ENCODE measurements at places on chromosomes 12 and 14.

- no peak for DNase-seq
- H3K4me1 ChIP-seq, result no peaks in the 10 kb centered on the region
- no peak overlapping the region for H3K27ac ChIP-seq
- peaks cover 2% of the 10 kb centered on the region for H3K36me3 ChIP-seq
Observed at GRCh38 chr14:33929799-33930408, 21.0 kb downstream of the EGLN3 start.

- H3K27me3 ChIP-seq, result no peaks in the 10 kb centered on the region
- H3K27ac ChIP-seq, result no peak overlapping the region
- H3K4me1 ChIP-seq, result no peaks in the 10 kb centered on the region
Observed at GRCh38 chr12:84172823-84173424, 739.7 kb downstream of the SLC6A15 start.

- H3K36me3 ChIP-seq, result no peaks in the 10 kb centered on the region
- H3K4me3 ChIP-seq, result no peak overlapping the region
Observed at GRCh38 chr12:26135010-26135420, 10.2 kb upstream of the BHLHE41 start.

GRCh38 chr12:54282949-54283593 is 2.5 kb downstream of the HNRNPA1 start:
- H3K4me1 ChIP-seq, result peaks cover 56% of the 10 kb centered on the region
- H3K4me3 ChIP-seq, result no peak overlapping the region
- H3K27me3 ChIP-seq, result no peaks in the 10 kb centered on the region
- DNase-seq, result peak; percentile 44
- no peak overlapping the region for H3K27ac ChIP-seq
- no peaks in the 10 kb centered on the region for H3K36me3 ChIP-seq

GRCh38 chr12:80846952-80847351 is 90.8 kb downstream of the LIN7A start:
- no peaks in the 10 kb centered on the region for H3K4me1 ChIP-seq
- H3K27ac ChIP-seq, result no peak overlapping the region
- H3K4me3 ChIP-seq, result no peak overlapping the region
- H3K36me3 ChIP-seq, result no peaks in the 10 kb centered on the region

GRCh38 chr12:123767613-123768012 is 5.5 kb downstream of the DNAH10 start:
- no peak overlapping the region for H3K4me3 ChIP-seq
- no peaks in the 10 kb centered on the region for H3K36me3 ChIP-seq
- peaks cover 7% of the 10 kb centered on the region for H3K27me3 ChIP-seq
- DNase-seq, result peak; percentile 22
- H3K27ac ChIP-seq, result no peak overlapping the region
- H3K4me1 ChIP-seq, result peaks cover 11% of the 10 kb centered on the region

DNA sequence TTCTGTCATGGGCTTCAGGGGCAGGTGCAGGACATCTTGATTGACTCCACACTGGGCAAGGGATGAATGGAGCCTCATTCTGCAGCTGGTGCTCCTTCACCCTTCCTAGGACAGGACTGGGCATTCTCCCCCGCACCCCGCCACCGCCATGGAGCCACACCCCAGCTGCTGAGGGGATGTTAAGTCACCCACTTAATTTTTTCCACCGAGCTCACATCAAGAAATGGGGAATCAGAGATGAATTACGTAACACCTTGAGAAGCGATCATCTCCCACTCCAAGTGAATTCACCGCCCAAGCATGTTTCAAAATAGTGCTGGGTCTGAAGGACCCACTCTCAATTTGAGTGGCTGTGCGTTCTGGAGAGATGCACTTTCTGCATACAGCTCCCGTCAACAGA is 94.2 kb downstream of the EML1 start:
- no peak overlapping the region for H3K4me3 ChIP-seq
- H3K27ac ChIP-seq, result no peak overlapping the region
- H3K27me3 ChIP-seq, result peaks cover 2% of the 10 kb centered on the region
- DNase-seq, result no peak

- H3K27ac ChIP-seq, result peak overlapping the region; percentile 46
- H3K4me3 ChIP-seq, result no peak overlapping the region
- no peaks in the 10 kb centered on the region for H3K4me1 ChIP-seq
- no peak for DNase-seq
- peaks cover 18% of the 10 kb centered on the region for H3K27me3 ChIP-seq
Observed at GRCh38 chr14:100584056-100585031, 2.9 kb downstream of the BEGAIN start.

DNA sequence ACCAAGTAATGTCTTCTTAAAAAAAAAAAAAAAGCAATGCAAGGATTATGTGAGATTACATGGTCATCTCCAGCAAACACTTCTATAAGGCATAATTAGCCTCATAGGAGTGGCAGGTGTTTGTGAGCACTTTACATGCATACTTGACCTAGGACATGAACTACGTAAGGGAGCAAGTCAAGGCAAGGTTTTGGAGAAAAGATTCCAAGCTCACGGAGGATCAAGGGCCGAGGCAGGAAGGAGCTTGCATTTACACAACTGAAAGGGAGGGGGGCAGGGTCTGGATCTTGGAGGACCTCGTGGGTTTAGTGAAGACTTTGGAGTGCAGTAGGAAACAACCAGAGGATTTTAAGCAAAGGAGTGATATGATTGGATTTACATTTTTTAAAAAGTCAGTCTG is 112.5 kb downstream of the CCER1 start:
- no peaks in the 10 kb centered on the region for H3K4me1 ChIP-seq
- H3K27ac ChIP-seq, result no peak overlapping the region
- no peak overlapping the region for H3K4me3 ChIP-seq

GRCh38 chr14:51087031-51087441 is 7.9 kb downstream of the TRIM9 start:
- H3K4me3 ChIP-seq, result no peak overlapping the region
- H3K27me3 ChIP-seq, result peaks cover 5% of the 10 kb centered on the region

GRCh38 chr14:38839694-38840365 is 263.2 kb downstream of the SEC23A start:
- H3K27me3 ChIP-seq, result peaks cover 1% of the 10 kb centered on the region
- no peak overlapping the region for H3K4me3 ChIP-seq
- H3K4me1 ChIP-seq, result no peaks in the 10 kb centered on the region
- H3K36me3 ChIP-seq, result no peaks in the 10 kb centered on the region

- H3K36me3 ChIP-seq, result no peaks in the 10 kb centered on the region
- no peak for DNase-seq
- H3K27ac ChIP-seq, result no peak overlapping the region
- peaks cover 2% of the 10 kb centered on the region for H3K4me1 ChIP-seq
- H3K27me3 ChIP-seq, result peaks cover 5% of the 10 kb centered on the region
- H3K4me3 ChIP-seq, result no peak overlapping the region
Observed at GRCh38 chr12:15688202-15688736, 100.9 kb downstream of the EPS8 start.

DNA sequence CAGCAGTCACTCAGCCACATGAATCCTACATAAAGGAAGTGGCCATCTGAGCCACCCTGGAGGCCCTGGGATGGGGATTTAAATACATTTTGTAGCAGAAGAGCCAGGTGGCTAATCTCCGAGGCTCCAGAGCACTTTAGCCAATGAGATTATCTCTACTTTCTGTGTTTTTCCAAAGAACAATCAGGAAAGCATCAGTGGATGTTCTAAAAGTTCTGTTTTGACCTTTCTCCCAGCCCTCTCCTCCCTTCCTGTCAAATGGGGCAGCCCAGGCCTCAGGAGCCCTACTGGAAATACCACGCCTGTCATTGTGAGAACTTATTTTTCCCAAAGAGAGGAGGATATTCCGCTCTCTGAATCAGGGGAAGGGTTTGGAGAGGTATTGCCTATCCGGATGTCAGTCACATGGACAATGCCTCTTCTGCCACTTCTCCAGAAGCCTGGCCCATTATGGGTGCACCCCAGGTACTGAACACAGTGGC is 336.8 kb upstream of the FKBP4 start:
- no peak overlapping the region for H3K4me3 ChIP-seq
- H3K27me3 ChIP-seq, result no peaks in the 10 kb centered on the region
- no peak overlapping the region for H3K27ac ChIP-seq

- no peak overlapping the region for H3K4me3 ChIP-seq
- no peak for DNase-seq
- H3K4me1 ChIP-seq, result peaks cover 2% of the 10 kb centered on the region
- H3K27me3 ChIP-seq, result no peaks in the 10 kb centered on the region
Observed at GRCh38 chr14:95220663-95221231, 63.4 kb upstream of the DICER1 start.

- H3K27me3 ChIP-seq, result no peaks in the 10 kb centered on the region
- no peak for DNase-seq
- no peaks in the 10 kb centered on the region for H3K4me1 ChIP-seq
- H3K4me3 ChIP-seq, result no peak overlapping the region
- peaks cover 22% of the 10 kb centered on the region for H3K36me3 ChIP-seq
- H3K27ac ChIP-seq, result no peak overlapping the region
Observed at GRCh38 chr12:1289371-1290155, 298.5 kb downstream of the ERC1 start.
